Left lobe of liver (tissue), 2 donors: ENCODE measurements at places on chromosomes 6 and 20. TPM values are rescaled to one million over a fixed set of nuclear protein-coding genes. Genes with fewer than 3 reads are reported as not detected.

DNA sequence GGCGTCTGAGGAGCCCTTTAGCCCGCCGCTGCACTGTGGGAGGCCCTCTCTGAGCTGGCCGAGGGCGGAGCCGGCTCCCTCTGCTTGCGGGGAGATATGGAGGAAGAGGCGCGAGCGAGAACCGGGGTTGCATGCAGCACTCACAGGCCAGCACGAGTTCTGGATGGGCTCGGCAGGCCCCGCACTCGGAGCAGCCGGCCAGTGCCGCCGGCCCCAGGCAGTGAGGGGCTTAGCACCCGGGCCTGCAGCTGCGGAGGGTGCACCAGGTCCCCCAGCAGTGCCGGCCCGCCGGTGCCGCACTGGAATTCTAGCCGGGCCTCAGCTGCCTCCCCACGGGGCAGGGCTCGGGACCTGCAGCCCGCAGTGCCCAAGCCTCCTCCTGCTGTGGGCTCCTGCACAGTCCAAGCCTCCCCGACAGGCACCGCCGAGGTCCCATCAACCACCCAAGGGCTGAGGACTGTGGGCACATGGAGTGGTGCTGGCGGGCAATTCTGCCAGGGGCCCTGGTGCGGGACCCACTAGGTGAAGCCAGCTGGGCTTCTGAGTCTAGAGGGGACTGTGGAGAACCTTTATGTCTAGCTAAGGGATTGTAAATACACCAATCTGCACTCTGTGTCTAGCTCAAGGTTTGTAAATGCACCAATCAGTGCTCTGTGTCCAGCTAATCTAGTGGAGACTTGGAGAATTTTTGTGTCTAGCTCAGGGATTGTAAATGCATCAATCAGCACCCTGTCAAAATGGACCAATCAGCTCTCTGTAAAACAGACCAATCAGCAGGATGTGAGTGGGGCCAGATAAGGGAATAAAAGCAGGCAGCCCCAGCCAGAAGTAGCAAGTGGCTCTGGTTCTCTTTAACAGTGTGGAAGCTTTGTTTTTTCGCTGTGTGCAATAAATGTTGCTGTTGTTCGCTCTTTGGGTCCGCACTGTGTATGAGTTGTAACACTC is 329.7 kb upstream of the JARID2 start:
- DNase-seq, result no peak

DNA sequence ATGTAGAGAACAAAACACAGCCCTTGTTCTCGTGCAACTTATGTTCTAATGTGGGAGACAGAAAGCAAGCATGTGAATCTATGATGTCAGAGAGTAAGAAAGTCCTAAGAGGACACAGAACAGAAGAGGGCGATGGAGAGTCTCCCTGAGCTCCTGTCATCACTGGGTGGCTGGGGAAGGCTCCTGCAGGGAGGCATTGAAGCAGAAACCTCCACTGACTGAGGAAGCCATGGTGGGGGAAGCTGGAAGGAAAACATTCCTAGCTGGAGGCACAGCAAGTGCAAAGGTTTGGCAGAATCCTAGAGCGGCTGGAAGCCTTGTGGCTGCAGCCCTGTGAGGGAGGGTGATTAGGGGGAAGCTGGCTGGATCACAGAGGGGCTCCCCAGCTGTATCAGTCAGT is 248.0 kb downstream of the CDH26 start:
- no peak for DNase-seq

DNA sequence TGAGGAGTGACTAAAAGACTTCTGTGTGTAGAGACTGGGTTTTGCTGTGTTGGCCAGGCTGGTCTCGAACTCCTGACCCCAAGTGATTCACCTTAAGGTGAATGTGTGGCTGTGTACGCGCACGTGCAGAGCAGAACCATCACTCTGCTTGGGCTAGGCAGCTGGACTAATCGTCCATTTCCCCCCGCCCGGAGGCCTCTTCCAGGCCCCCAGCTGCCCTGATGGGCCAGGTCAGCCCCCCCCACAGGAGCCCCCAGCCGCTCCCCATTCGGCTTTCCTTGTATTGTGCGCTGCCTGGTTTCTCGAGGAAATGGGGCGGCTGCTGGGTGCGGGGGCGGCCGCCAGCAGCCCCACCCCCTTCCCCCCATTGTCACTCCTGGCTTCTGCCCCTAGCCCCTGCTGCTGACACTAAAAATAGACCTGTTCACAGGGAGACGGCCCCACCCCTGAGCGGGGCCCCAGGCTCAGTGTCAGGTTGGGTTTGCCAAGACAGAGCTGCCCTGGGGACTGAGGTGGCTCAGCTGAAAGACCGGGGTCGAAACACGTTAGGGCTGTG is 24.6 kb upstream of the CSNK2A1 start:
- no peak for DNase-seq

- DNase-seq, result no peak
Measured at GRCh38 chr20:31991339-31991705, 18.9 kb upstream of the CCM2L start.

DNA sequence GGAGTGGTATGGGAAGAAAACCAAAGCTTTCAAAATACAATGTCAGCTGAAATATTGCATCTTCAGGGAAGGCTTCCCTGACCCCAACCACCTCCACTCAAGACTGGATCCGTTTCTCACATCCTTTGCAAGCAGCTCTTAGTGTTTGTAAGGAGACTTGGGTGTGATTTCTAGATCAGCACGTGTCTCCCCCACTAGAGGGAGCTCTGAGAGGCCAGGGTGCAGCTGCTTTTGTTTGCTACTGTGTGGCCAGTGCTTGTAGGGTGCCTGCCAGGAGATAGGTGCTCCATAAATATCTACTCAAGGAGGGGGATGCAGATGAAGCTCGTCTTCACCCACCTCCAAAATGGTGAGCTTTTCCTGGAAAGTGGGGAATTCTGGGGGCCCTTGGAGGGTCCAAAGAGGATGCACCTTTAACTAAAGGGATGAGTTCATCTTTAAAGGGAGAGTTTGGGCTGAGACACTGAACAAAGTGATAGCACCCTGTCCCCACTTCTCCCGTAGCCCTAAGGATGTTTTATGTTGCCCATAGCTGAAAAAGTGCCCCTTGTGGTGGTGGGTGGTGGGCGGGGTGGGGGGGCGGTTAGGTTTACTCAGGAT is 52.6 kb upstream of the MAFB start:
- peak; percentile 59 for DNase-seq

DNA sequence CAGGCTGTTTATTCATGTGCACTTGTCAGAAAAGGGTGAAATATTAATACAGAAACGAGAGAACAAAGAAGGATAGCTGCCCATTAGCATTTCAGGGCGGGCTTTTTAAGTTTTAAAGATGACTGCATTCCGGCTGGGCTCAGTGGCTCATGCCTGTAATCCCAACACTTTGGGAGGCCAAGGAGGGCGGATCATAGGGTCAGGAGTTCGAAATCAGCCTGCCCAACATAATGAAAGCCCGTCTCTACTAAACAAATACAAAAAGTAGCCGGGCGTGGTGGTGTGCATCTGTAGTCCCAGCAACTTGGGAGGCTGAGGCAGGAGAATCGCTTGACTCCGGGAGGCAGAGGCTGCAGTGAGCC is 130.5 kb downstream of the HFE start:
- no peak for DNase-seq

DNA sequence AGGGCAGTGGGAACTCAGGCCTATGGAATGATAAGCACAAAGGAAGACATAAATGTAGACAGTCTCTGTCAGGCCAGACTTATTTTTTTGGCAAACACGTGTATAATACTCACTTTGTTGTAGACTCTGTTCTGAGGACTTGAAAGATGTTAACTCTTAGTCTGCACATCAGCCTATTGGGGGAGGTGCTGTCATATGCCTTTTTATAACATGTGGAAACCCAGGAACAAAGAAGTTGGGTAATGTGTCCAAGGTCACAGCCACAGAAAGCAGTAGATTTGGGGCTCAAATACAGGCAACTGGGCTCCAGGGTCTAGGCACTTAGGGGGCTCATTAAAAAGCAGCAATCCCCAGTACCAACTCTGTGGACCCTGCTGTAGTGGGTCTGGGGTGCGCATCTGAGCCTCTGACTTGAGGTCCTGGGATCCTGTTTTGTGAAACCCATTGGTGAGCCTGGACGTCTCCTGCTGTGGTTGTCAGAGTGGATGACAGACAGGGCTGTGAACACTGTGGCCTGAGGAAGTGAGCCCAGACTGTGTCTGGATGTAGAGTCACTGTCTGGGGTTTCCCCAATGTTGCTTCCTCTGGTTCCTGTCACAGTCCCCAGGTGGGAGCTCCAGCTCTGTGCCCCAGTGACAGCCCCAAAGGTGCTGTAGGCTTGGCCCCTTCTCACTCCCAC is 50.0 kb downstream of the CDH26 start:
- DNase-seq, result no peak

- no peak for DNase-seq
Measured at GRCh38 chr20:38302786-38303185, 1.2 kb upstream of the BPI start.

DNA sequence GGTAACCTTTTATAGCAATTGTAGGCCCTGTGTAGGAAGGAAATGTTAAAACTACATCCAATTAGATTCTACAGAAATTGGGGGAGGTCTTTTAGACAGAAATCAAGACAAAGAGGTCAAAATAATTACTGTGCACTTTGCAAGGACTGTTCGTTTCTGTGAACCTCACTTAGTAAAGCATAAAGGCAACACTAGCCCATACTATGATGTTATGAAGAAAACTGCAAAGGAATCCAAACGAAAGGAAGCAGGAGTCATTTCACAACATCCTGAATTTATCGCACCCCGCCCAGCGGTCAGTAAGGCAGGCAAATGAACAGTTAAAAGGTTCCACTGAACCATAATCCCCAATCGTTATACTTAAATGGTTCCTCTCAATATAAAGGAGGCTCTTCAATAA is 429.5 kb upstream of the ARID1B start:
- no peak for DNase-seq

- no peak for DNase-seq
Measured at GRCh38 chr20:47475419-47476044, 26.2 kb upstream of the NCOA3 start.

Gene RING1
- total RNA-seq, result 19.2 TPM

Gene C20orf202
- total RNA-seq, result not detected

Gene BFSP1
- 0.10 TPM for total RNA-seq

Gene SEL1L2
- total RNA-seq, result not detected

Gene SLC44A4
- 0.86 TPM for total RNA-seq

Gene NUS1
- total RNA-seq, result 21.1 TPM

Gene MMP24
- total RNA-seq, result 0.43 TPM
